ENCODE measurements at places on chromosomes 6 and 20.
A peak's percentile ranks its signal among the peaks of the same experiment; 100 is the strongest.

DNA sequence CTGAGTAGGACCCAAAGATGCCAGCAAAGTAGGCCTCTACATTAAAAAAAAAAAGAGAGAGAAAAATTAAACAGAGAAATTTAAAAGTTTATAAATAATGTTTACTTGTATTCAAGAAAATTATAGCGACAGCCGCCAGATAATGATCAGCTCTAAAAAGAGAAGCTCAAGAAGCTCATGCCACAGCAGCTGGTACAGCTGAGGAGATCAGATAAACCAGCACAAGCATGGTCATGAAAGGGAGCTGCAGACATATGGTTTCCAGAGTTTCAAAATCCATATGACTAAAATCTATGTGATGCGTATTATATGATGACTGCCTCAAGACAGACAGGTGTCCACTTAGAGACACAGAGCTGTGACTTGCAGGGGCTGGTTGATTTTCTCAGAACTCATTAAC lies 13.6 kb upstream of the HLA-C start:
- DNase-seq, result peak; percentile 19

DNA sequence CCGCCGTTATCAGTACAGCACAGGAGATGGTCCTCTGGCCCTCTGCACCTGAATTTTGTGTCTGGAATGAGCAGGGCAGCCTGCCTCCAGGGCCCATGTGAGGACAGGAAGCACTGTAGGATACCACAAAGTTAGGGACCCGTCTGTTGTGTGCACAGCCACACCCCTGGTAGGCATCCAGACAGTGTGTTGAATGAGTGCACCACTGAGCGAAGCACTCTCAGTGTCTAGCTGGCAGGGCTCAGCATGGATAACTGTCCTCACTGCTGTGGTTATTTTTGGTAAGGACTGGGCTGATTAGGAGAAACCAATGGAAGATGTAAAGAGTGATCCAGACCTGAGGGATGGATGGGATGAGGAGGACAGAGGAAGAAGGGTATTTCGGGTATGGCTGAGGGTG lies 178.7 kb downstream of the CLIC5 start:
- DNase-seq, result no peak

DNA sequence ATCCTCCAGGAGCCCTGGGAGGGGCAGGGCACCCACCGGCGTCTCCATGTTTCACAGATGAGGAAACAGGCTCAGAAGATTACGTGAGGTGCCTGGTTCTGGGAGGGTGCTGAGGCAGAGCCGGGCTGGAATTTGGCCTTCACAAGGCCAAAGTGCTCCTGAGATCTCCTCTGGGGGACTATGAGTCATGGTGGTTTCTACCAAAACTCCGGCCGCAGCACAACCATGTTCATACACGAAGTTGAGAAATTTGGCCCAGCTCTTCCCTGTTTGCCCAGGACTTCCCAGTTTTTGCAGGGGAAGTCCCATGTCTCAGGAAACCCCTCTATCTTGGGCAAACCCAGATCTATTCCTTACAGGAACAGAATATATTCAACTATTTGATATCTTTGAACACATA lies 172.9 kb upstream of the CDYL start:
- peak; percentile 7 for DNase-seq

GRCh38 chr20:13552061-13552460 lies 86.7 kb downstream of the TASP1 start:
- no peak for DNase-seq

DNA sequence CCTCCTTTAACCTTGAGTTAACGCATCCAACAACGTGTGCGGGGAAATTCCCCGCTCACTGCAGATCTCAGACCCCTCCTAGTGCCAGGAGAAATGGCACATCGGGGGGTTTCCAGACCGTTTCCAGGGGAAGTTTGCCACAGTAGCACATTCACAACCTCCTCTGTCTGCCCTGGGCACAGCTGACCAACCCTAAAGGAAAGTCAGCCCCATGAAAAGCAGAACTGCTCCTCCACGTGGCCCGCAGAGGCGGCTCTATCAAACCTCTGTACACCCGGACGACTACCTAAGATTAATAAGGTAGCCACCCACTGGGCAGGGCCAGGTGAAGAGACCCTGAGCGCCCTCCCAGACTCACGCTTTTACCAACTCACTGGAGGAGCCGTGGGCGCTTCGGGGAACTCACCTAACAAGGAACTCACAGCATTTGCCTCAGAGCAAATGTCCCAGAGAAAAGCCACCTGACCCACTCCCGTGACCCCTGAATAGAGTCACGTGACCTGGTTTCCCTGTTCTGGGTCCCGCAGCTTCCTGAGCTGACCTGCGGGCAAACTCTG lies 93.1 kb downstream of the PRND start:
- peak; percentile 78 for DNase-seq

GRCh38 chr6:37624606-37625574 lies 72.8 kb downstream of the MDGA1 start:
- no peak for DNase-seq

Measured in KBM-7 (cell line).